Caki2 (cell line): ENCODE measurements at places on chromosomes 5 and 9.

DNA sequence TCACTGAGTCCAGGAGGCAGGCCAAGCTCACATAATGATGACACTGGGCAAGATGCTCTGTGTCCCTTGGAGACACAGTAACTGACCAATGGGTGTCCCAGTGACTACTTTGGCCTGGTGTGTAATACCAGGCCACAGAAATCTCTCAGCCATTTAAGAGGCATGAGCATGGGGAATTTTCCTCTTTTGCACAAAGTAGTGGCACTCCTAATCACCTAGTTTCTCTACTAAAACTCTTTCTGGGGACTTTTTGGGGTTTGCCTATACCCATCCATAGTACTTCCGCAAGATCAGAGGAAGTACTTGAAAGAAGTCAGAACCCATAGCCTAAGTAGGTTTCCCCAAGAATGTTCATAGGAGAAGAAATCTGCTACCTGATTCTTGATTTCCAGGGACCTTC lies 161.9 kb downstream of the ARSB start:
- no peak for DNase-seq

- DNase-seq, result no peak
Measured at GRCh38 chr5:163424836-163425235, 12.6 kb upstream of the CCNG1 start.

GRCh38 chr5:125257997-125258396 lies 511.6 kb upstream of the ZNF608 start:
- no peak for DNase-seq

GRCh38 chr5:11000515-11001353 lies 239.7 kb upstream of the DAP start:
- DNase-seq, result no peak

DNA sequence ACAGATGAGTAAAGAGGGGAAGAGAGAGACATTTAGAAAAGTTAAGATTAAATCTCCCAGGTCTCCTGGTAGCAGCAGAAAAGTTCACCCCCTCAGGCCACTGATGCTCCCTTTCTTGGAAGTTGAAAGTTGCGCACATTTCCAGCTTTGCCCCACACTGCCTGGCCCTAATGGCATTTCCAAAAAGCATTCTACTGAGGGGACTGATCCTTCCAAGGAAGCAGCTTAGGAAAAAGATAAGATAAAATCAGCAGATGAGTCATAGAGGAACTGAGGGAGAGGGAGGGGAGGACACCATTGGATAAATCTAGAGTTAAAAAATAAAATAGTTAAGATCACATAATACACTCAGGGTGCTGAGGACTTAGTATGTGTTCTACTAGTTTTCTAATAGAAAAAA lies 67.6 kb upstream of the SLC12A2 start:
- no peak for DNase-seq

GRCh38 chr9:128705051-128705965 lies 3.0 kb downstream of the PKN3 start:
- DNase-seq, result no peak

DNA sequence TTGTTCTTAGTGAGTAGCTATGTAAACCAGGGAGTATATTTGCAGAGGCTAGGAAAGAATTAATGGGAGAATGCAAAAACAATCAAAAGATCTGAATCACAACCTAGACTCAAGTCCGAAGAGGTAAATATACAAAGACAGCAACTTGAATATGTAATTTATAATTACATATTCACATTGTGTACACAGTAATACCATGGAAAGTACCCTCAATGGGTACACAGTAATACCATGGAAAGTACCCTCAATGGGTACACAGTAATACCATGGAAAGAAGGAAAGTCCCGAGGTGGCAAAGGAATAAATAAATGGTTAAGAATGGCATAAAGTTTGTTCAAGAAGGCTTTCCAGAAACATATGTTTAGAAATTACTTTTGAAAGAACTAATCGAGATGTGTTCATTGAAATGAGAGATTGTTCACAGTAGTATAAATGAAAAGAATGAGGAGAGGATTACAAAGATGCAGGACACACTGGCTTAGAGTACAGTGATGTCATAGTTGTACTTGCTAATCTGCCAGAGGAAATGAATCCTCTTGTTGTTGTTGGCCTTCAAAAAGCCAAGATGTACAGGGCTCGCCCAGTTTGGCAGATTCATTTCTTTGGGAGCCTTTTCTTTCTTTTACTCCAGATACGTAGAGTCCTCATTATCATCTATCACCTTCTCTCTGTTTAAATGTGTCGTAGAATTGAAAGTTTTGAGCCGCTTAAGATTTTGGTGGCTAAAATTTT lies 116.0 kb downstream of the UNC13B start:
- DNase-seq, result no peak

DNA sequence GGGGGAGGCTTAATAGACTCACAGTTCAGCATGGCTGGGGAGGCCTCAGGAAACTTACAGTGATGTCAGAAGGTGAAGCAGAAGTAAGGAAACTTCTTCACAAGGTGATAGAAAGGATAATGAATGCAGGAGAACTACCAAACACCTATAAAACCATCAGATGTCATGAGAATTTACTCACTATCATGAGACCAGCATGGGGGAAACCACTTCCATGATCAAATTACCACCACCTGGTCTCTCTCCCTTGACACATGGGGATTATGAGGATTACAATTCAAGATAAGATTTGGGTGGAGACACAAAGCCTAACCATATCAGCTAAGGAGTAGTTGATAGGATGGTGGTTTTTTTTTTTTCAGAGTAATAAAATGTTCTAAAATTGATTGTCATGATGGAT lies 201.8 kb downstream of the CDH12 start:
- DNase-seq, result no peak

DNA sequence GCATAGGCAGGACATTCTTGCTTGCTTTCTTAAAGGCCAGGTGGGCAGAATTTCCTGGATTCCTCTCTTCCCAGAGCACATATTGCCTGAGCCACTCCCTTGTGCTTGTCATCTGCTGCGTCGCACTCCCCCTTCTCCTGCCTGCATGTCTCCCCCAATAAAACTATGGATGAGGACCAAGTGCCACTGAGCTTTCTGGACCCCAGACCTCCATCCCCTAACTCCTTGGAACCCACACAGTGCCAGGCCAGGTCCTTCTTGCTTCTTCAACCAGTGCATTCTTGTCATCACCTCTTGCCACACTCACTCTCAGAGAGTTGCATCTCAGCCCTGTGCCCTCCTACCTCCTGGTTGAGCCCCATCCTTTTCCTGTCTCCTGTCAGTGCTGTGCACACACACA lies 157.9 kb upstream of the PANK3 start:
- no peak for DNase-seq

GRCh38 chr9:93033531-93033930 lies 25.0 kb upstream of the SUSD3 start:
- DNase-seq, result no peak

- no peak for DNase-seq
Measured at GRCh38 chr9:79670269-79670961, 98.7 kb downstream of the TLE4 start.

- DNase-seq, result peak; percentile 2
Measured at GRCh38 chr9:13688223-13688989, 408.9 kb upstream of the MPDZ start.

GRCh38 chr9:135968083-135968476 lies 6.9 kb upstream of the UBAC1 start:
- DNase-seq, result no peak

DNA sequence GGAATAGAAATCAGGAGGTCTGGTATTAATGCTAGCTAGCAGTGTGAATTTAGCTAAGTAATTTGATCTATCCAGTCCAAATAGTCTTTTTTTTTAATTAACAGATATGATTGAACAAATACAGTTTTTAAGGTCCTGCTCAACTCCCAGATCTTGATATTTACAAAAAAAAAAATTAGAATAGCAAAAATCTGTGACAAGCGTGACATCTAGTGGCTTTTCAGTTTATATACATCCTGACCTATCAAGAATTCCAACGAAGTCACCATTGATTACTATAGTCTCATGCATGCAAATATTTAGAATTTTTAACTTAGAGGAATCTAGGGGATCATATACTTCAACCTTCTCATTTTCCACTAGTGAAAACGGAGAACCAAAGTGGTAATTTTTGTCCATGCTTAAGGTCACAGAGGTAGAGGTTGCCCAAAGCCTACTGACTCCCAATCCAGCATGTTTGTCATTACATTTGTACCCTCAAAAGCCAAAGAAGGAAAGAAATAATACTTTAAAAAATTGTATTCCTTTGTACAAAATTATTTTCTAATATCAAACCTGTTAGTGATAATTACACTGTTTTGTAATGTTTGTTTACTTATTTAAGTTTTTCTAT lies 17.6 kb upstream of the TARS1 start:
- no peak for DNase-seq

DNA sequence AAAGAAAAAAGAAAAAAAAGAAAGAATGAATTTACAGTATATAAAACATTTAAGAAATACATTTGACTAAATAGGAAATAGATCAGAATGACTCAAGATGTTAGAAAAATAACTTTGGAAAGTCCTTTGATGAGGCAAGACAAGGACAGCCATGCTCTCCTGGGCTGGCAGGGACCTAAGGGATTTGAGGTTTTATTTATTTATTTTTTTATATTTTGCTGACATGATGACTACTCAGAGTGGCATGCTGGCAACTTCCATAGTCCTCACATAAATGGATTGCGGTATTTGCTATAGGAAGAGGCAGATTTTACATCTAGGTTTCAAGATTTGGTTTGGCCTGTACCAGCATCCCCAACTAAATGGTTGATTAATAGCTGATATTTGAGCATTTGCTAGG lies 17.7 kb downstream of the SLC28A3 start:
- DNase-seq, result no peak

DNA sequence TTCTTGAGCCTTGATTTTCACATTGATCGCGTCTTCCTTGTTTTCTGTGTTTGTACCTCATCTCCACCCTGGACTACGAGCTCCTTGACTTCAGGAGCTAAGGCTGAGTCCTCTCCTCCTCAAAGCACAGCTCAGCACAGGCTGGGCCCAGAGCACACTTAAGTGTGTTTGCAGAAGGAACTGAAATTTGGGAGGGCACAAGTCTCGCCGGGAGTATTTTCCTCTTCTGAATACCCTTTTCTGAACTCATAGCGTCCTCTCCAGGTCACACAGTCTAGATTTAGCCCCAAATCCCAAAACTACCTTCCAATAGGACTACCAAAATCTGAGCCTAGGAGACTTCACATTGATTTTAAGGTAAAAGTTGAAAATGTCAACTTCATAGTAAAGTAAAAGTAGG lies 41.6 kb downstream of the TSTD2 start:
- DNase-seq, result no peak

DNA sequence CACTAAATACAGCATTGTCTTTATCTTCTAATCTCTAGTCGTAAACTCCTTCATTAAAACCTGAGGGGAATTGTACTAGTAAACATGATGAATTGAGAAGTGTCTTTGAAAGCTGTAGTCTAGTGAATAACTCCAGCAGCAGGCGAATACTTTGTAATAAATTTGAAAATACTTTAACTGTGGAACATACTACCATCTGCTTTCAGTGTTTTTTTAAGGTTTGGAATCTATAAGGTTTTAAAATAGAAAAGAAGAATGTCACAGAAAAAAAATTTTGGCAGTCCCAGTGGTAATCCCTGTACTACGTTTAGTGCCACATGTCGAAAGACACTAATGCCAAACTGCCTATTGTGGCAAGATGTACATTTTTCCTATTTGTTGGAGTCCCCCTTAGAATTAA lies 379.0 kb upstream of the NUDT12 start:
- DNase-seq, result no peak

DNA sequence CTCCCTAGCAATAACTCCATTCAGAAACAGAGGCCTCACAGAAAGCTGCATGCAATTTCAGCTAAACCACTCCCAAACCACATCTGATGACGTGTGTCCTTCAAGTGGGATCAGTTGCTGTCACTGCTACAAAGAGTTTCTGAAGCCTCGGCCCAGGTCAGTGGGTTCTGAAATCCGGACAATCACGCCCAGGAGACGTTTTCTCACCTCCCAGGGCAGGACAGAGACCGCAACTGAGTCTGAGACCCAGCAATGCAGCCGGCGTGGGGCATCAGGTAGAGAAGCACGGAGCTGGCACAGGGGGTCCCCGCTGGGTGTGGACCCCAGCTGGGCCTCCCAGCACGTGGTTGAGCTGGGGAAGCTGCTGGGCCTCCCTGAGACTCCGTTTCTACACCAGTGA lies 2.6 kb upstream of the UBE2QL1 start:
- DNase-seq, result no peak

GRCh38 chr5:90709323-90710155 lies 150.9 kb downstream of the ADGRV1 start:
- DNase-seq, result peak; percentile 26

DNA sequence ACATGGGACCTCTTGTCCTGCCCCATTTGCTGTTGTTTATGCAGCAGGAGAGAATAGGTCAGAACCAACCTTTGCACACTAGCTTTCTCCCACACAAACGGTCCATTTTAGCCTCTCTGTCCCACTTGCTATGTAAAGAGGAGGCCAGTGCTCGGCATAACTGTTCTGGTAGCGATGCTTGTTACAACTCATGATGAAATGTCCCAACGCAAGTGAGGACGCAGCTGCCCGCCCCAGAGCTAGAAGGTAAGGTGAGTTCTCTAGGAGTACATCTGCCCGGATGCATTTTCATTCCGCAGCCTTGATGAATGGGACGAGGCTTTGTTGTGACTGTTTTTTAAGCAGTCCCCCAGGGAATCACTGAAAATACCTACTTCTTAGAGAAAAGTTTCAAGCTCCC lies 14.1 kb downstream of the S1PR3 start:
- no peak for DNase-seq

GRCh38 chr9:8907868-8908267 lies 1108.3 kb upstream of the DMAC1 start:
- DNase-seq, result peak; percentile 43

DNA sequence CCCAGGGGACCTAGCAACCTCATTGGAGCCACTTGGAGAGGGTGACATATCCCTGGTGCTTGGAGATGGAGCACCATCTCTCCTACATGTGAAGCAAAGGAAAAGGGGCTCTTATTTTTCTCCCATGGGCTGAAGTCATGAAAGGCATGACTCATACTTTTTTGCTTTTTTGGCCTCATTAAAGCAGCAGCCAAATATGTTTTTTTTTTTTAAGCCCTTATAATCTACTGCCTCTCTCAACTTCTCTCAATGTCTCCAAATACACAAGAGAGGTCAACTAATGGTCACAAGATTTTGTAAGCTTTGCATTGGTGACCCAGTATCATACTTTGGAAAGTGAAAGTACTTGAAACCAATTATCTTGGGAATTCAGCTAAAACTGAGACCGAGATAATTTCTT lies 1.6 kb upstream of the CFAP90 start:
- DNase-seq, result no peak

DNA sequence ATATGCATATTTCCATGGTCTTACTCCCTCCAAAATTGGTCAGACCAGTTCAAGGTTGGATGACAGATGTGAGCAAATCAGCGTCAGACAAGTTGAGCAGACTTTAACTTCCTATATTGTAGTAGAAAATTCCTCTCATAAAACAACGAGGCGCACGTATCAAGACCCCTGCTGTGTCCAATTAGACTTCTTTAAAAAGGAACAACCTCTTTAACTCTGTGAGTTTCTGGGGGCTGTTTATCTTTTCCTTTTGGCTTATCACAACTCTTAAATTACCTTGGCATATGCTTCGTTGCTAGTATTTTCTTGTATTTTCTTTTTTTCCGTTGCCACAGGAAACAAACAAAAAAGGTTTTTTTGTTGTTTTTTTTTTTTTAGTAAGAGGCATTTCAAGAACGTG lies 398.2 kb upstream of the WWC1 start:
- DNase-seq, result no peak

GRCh38 chr5:167999182-167999581 lies 292.3 kb upstream of the WWC1 start:
- no peak for DNase-seq
